ENCODE measurements at places on chromosomes 3 and 15.

- peak; percentile 51 for DNase-seq
Measured at GRCh38 chr3:176953106-176954060, 243.9 kb downstream of the TBL1XR1 start.

DNA sequence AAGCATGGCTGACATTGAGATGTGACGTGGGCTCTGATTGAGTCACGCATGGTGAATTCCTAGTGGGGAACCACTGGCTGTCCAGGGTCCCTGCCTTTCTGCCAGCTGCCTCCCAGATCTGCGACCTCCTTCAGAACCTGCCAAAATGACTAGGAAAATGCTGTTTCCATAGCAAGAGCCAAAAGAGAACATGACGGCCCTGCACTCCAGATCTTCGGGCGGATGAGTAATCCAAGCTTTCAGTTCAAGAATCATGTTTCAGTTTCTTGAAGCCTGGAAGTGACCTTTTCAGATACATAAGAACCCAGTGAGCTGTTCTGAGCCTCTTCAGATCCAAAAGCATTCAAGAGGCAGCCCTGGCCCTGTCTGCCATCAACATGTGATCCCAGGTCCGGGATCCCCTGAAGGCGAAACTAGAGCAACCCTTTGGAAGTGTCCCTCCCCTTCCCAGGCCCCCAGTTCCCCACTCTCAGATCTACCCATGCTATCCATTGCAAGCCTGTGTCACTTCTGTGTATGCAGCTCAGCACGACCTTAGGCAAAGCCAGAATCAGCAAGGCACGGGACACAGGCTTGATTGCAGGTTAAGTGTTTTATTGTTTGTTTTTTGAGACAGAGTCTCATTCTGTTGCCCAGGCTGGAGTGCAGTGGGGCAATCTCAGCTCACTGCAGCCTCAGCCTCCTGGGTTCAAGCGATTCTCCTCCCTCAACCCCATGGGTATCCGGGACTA, 19.7 kb downstream of the ANKRD63 start:
- DNase-seq = no peak

GRCh38 chr3:29291260-29291981, 10.6 kb downstream of the RBMS3 start:
- no peak for DNase-seq

DNA sequence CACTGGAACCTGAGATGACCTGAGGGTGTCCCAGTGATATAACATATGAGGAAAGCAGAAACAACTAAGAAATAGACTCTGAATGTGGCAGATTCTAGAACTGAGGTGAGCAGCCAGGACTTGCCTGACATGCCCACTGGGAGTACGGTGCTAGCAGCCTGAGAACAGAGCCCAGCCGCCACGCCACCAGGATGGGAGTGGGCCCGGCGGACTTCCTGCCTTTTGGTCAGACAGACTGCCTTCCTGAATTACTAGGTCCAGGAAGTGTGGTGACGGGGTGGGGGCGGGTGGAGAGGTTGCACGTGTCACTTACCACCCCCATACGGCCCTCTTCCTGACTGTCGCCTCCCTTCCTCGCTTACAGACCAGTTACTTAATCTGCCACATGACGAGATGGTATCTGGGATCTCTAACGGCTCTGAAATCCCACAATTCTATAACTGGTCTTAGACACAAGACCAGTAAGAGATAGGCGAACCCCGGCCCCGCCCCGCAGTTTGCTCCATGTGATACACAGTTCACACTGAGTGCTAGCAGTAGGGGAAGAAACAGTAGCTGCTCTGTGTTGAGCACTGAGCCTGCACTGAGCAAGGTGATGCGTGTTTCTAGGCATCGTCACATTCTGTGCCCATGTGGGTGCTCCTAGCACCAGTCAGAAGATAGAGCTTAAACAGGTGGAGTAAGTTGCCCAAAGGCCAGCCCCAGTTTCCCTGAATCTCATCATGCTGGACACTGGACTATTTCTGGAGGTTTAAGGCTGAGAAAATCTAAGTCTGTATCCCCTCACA, 95.7 kb downstream of the CPN2 start:
- DNase-seq = no peak

- DNase-seq = no peak
Measured at GRCh38 chr3:11198070-11198469, 43.8 kb downstream of the HRH1 start.

GRCh38 chr3:122974764-122975162, 52.8 kb downstream of the SEMA5B start:
- DNase-seq = peak; percentile 22

DNA sequence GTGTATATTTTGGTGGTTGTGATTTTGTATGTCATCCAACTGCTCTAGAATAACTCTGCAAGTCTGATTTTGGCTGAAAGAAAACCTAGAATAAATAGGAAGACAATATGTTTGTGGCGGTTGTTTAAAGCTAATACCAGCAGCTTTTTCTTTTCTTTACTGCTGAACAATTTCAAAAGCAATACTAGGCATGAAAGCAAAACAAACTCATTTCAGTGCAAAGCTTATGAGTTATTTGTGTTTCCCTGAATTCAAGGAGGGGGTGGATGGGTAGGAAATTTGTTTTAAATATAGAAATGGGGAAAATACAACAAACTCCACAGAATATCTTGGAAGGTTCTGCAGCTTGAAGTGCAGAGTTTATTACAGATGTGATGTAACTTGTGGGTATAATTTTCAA, 1041.9 kb upstream of the NR2F2 start:
- DNase-seq = no peak

DNA sequence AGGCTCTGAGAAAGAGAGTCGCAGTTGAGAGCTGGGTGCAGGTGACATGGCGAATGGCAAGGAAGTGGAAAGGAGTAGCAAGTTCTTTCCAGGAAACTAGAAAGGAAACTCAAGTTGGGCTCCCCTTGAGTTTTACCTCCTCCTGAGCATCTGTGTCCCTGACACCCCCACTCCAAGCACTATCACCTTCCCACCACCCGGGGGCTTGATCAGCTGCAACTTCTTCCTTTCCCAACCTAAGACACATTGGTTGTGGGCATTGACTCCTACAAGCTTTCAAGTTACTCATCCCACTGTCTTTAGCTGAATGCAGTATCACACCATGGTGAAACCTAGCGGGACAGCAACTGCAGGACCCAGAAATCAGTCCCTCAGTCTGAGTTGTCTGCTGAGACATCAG, 256.6 kb upstream of the NR2F2 start:
- no peak for DNase-seq

GRCh38 chr3:20321391-20322047, 135.5 kb upstream of the SGO1 start:
- no peak for DNase-seq

DNA sequence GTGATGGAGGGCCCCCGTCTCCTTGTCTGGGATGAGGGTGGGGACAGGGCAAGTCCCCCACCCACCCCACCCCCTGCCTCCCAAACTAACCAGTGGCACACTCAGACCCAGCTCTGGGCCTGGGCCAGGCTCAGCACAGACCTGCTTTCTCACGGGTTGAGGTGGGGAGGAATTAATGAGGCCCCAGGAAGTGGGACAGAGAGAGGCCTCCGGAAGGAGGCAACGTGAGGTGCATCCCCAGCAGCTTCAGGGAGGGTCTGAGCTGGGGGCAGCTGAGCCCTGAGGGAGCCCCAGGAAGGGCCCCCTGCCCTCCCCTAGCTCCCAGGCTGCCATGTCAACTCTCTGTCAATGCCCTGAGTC, 15.0 kb upstream of the GNAI2 start:
- DNase-seq = no peak

DNA sequence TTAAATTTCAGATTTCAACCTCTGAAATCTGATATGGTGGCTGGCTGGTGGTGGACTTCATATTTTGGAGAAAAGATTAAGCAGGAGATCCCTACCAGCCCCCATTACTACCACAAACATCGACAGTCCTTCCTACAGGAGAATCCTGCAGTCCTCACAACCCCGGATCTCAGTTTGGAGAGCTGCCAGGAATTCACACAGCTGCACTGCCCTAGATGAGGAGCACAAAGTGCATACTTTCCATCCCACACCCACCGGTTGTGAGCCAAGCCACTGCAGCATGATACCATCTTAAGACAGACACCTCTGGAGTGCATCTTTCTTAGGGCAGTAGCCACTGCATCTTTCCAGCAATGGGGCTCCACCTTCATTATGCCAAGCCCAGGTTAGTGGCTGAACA, 185.5 kb upstream of the GPR149 start:
- no peak for DNase-seq

DNA sequence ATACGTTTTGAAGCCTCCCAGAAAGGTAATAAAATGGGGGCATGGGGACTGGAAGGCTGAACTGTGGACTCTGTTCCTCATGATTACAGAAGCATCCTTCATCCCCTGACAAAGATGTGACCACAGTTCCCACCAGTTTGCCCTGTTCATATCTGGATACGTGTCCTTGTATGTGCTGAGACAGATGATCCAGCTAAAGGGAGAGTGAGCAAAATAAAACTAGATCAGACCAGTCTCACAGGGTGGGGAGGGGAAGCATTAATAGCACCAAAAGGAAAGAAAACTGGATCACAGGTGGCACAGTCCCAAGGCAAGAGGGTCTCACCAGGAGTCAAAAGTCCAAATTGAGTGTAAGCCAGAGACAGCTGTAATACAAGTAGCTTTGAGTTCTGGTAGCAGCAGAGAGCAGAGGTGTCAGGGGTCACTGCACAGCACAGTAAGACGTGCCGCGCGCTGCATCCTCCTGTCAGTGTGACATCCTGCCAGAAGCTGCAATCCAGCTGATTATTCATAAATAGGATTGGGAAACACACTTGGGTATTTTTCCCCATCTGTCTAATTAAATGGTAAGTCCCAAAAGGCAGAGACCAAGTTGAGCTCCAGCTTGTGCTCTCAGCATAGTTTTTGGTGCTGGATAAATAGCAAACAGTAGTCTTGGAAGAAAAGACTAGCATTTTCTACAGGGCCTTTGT, 560.0 kb upstream of the CFAP20DC start:
- DNase-seq = peak; percentile 43

DNA sequence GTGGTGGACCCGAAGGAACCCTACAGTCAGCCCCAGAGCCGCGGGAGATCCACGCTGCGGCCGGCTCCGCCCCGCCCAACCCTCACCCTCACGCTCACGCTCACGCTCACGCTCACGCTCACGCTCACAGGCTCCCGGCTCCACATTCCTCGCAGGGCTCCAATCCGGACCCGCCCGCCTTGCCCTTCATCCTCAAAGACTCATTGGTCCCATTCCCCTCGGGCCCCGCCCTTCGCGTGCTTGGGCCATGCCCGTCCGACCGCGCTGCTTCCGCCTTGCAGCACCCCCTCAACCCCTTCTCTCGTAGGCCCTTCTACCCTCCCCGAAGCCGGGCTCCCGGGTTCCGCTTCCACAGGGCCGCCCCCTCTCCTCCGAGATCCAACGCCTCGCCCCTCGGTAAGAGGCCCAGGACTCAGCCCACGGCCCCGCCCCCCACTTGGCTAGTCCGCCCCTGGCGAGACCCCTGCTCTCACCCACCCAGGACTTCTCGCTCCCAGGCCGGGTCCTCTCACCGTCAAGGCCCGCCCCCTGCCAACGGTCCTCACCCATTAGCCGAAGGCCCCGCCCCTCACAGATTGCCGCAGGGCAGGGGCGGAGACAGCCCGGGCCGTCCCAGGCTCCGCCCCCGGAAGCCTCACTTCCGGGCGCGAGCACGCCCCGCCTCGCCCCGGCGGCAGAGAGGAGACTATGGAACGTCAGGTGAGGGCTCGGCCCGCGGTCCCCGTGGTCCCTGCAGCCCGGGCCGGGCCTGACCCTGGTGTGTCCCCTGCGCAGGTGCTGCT, at the start of gene APEH:
Gene APEH, plus strand, starts transcription at position 637 of the 782 bp plus-strand sequence. Its CDS starts 51 bp downstream, at position 688.
- no peak for DNase-seq

Data from kidney glomerular epithelial cell (primary cell).